ENCODE measurements at places on chromosomes 6 and 20.

GRCh38 chr6:138847884-138848283 lies 52.0 kb downstream of the ECT2L start:
- DNase-seq = no peak
- no peaks in the 10 kb centered on the region for H3K4me1 ChIP-seq
- H3K4me3 ChIP-seq = no peak overlapping the region
- no peaks in the 10 kb centered on the region for H3K36me3 ChIP-seq
- H3K27ac ChIP-seq = no peak overlapping the region

DNA sequence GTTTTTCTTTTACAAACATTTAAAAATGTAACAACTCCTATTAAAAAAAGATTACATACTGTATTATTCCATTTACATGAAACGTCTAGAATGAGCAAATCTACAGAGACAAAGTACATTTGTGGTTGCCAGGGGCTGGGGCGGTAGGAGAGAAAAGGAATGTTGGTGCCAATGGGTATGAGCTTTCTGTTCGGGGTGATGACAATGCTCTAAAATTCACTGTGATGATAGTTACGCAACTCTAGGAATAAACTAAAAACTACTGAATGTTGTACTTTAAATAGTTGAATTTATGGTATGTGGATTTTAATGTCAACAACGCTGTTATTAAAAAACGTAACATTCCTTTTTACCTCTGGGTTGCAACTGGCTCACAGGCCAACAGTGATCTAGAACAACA lies 211.1 kb downstream of the GMDS start:
- no peak overlapping the region for H3K27ac ChIP-seq
- DNase-seq = no peak
- no peaks in the 10 kb centered on the region for H3K27me3 ChIP-seq
- H3K4me3 ChIP-seq = no peak overlapping the region
- H3K36me3 ChIP-seq = no peaks in the 10 kb centered on the region
- peaks cover 13% of the 10 kb centered on the region for H3K4me1 ChIP-seq

- no peaks in the 10 kb centered on the region for H3K36me3 ChIP-seq
- H3K4me3 ChIP-seq = no peak overlapping the region
- no peaks in the 10 kb centered on the region for H3K4me1 ChIP-seq
- DNase-seq = no peak
Observed at GRCh38 chr6:91087908-91088307, 501.0 kb upstream of the MAP3K7 start.

GRCh38 chr6:83160167-83160566 lies 32.9 kb downstream of the PGM3 start:
- no peak overlapping the region for H3K4me3 ChIP-seq
- DNase-seq = no peak
- H3K36me3 ChIP-seq = no peaks in the 10 kb centered on the region
- H3K4me1 ChIP-seq = no peaks in the 10 kb centered on the region
- H3K27ac ChIP-seq = no peak overlapping the region
- no peaks in the 10 kb centered on the region for H3K27me3 ChIP-seq

DNA sequence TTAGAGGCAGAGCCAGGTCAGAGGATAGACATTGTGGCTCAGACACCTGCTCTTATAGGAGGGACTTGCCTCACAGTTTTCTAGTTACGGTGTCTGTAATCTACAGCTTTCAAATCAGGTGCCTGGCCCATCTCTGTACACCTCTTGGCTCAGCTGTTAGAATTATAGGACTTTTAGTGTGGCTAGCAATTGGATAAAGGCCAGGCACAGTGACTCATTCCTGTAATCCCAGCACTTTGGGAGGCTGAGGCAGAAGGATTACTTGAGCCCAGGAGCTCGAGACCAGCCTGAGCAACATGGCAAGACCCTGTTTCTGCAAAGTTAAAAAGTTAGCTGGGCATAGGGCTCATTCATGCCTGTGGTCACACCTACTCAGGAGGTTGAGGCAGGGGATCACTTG lies 20.0 kb downstream of the BRPF3 start:
- no peaks in the 10 kb centered on the region for H3K4me1 ChIP-seq
- no peak for DNase-seq
- H3K4me3 ChIP-seq = no peak overlapping the region
- peaks cover 29% of the 10 kb centered on the region for H3K36me3 ChIP-seq

GRCh38 chr6:33049323-33050013 lies 24.0 kb downstream of the HLA-DPA1 start:
- H3K4me1 ChIP-seq = no peaks in the 10 kb centered on the region
- H3K36me3 ChIP-seq = no peaks in the 10 kb centered on the region
- no peak overlapping the region for H3K4me3 ChIP-seq
- no peak overlapping the region for H3K27ac ChIP-seq
